ENCODE measurements at places on chromosomes 7 and 10.
A peak's percentile ranks its signal among the peaks of the same experiment; 100 is the strongest.

DNA sequence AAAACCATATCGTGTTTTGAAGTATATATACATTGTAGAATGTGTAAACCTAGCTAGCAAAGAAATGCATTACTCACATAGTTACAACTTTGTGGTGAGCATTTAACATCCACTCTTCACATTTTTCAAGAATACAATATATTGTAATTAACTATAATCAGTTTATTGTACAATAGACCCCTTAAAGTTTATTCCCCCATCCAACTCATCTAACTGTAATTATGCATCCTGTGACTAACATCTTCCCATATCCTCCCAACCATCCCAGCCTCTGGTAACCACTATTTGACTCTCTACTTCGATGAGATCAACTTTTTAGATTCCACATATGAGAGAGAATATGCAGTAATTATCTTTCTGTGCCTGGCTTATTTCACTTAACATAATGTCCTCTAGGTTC is 526.4 kb downstream of the KIF20B start:
- H3K4me3 ChIP-seq = no peak overlapping the region
- no peaks in the 10 kb centered on the region for H3K27me3 ChIP-seq
- DNase-seq = no peak
- no peaks in the 10 kb centered on the region for H3K36me3 ChIP-seq

GRCh38 chr10:96090463-96090800 is 39.7 kb upstream of the ZNF518A start:
- no peaks in the 10 kb centered on the region for H3K27me3 ChIP-seq
- DNase-seq = no peak
- peak overlapping the region; percentile 88 for H3K27ac ChIP-seq
- H3K36me3 ChIP-seq = no peaks in the 10 kb centered on the region
- H3K4me1 ChIP-seq = no peaks in the 10 kb centered on the region

GRCh38 chr10:31697271-31698180 is 231.1 kb downstream of the ARHGAP12 start:
- H3K27me3 ChIP-seq = no peaks in the 10 kb centered on the region
- DNase-seq = no peak
- H3K36me3 ChIP-seq = no peaks in the 10 kb centered on the region
- no peaks in the 10 kb centered on the region for H3K4me1 ChIP-seq

DNA sequence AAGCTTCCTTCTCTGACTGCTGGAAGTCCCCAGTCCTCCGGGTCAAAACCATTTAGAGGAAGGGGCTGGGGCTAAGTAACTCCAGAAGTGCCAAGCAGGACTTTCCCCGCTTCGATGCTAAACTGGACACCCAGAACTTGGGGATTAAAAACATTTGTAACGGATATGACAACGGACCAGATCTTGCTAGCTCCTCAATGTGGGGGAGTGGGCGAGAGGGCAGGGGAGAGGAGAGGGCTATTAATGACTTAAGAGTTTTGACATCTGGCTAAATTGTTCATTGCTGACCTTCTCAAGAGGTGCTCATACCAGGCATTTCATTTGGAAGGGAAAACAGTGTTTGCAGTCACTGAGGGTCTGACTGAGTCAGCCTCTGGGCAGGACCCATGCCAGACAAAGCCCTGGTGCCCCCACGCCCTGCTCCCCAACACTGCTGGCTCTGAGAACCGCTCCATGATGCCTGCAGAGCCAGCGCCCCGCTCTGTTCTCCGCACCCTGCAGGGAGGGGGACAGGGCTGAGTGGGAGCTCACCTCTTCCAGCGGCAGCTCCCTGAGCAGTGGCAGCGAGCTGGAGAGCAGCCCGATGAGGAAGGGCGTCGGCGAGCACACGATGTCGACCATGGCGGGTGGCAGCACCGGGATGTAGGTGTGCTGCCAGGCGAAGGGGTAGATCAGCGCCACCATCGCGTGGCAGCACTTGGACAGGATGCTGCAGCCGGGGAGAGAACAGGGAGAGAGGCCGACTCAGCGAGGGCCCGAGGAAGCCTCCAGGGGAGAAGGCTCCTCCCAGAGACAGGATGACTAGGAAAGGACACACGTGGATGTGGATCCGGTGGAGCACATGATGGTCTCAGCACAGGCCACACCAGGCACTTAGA is 47.7 kb upstream of the MKRN1 start:
- no peaks in the 10 kb centered on the region for H3K27me3 ChIP-seq
- no peaks in the 10 kb centered on the region for H3K36me3 ChIP-seq
- H3K4me1 ChIP-seq = peaks cover 18% of the 10 kb centered on the region

GRCh38 chr10:5159126-5159525 is 25.8 kb downstream of the AKR1C8 start:
- H3K27me3 ChIP-seq = no peaks in the 10 kb centered on the region
- H3K4me3 ChIP-seq = no peak overlapping the region
- no peaks in the 10 kb centered on the region for H3K36me3 ChIP-seq
- DNase-seq = no peak

GRCh38 chr10:111835574-111835973 is 348.0 kb downstream of the GPAM start:
- no peak overlapping the region for H3K27ac ChIP-seq
- no peak overlapping the region for H3K4me3 ChIP-seq
- no peaks in the 10 kb centered on the region for H3K27me3 ChIP-seq
- no peaks in the 10 kb centered on the region for H3K4me1 ChIP-seq
- H3K36me3 ChIP-seq = no peaks in the 10 kb centered on the region

DNA sequence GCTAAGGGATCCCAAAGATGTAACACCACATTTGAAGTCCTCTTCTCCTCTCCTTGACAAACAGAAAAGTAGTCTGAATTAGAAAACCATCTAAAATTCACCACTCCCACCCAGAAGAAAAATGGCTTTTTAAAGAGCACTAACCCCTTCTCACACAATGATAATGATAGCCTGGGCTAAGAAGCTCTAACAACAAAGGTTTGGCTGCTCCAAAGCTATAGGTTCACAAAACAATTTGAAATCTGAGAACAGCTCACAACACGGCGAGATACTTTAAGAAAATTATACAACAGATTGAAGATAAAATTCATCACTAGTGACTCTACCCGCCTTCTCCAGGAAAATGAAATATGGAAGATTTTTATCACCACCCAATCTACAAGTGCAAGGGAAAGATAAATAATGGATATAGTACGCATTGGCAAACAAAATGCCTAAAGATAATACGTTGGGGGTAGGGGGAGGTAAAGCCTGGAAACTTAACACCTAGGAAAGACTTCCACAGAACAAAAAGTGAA is 7.4 kb downstream of the ITGB1 start:
- no peak for DNase-seq
- peak overlapping the region; percentile 5 for H3K4me3 ChIP-seq
- no peaks in the 10 kb centered on the region for H3K27me3 ChIP-seq
